Activated T-cell treated with anti-CD3 and anti-CD28 coated beads for 1 hour (primary cell): ENCODE measurements at places on chromosomes 13 and 19.

- DNase-seq, result no peak
Measured at GRCh38 chr19:8079988-8080387, 27.4 kb downstream of the CCL25 start.

DNA sequence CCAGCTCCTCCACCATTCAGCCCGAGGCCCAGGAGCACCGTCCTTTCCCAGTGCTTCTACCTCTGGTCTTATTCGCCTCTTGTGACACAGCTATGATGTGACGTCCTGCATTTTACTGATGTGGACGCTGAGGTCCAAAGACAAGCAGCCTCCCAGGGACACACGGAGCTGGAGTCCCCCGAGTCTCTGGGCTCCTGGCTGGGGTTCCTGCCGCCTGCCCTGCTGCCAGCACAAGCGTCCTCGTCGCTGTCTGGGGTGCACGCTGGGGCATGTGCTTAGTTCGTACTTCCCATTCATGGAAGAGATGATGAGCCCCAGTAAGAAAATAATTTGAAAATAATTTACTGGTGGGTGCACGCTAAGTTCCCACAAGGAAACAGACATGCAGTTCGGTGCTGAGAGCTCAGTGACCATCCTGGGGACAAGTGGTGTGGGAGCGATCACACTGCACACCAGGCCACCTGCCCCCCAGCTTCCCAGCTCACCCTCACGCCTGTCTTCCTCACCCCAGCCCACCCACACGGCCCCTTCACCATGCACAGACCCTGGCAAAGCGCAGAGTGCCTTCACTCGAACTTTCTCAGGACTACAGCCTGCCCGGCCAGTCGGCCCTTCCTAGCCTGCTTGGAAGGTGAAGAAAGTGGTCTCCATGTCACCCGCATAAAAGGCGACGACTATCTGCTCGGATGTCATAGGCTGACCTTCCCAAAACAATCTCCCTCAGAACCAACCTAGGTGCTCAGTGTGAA, 14.2 kb upstream of the CFAP97D2 start:
- DNase-seq, result no peak

DNA sequence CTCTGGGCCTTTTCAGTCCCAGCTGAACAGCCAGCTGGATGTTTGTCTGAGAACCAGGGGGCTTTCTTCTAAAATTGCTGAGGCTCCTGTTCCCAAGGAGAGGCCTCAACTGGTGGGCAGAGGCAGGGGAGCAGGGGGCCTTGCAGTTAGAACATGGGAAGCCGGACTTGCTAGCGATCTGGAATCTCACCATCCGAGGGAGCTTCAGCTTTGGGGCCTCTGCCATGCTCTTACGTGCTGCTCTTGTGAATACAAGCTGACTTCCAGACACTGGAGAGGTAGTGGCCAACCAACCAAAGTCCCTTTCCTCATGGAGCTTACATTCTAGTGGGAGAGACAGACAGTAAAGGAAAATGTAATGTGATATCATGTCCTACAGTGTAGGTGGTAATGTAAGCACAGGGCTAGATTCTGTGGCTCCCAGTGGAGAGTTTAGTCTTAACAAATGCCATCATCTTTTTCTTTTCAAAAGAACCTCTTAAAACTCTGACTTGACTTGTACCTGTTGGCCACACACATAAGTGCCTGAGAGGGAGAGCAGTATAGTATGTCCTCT, 22.2 kb downstream of the SHISA2 start:
- DNase-seq, result no peak

DNA sequence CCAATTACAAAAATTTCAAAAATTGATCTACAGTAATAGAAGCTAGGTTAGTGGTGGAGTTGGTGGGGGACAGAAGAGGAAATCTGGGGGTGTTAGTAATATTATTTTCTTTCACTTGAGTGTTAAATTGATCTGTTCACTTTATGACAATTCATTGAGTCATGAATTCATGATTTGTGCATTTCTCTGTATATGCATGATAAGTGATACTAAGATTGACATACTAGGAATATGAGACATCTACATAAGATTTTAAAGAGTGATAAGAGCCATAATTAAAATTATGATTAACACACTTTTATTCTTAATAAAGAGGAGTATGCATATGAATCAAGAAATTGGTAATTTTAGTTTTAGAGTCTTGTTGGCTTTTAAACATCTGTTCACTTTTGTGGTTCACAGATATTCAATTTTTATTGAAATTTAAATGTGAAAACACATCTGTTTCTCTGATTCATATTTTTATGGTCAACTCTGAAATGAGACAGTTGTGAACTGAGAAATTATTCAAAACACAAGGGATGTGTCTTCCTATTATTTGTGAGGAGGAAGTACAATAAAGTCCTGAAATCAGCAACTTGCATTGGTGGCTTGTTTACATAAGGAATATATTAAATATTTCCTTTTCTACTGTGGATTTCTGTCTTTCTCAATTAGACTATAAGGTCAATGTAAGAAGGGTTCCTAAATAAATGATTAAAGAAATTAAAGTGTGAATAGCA, 196.5 kb downstream of the ITGBL1 start:
- DNase-seq, result no peak

- no peak for DNase-seq
Measured at GRCh38 chr19:4053423-4054324, 13.0 kb downstream of the ZBTB7A start.

DNA sequence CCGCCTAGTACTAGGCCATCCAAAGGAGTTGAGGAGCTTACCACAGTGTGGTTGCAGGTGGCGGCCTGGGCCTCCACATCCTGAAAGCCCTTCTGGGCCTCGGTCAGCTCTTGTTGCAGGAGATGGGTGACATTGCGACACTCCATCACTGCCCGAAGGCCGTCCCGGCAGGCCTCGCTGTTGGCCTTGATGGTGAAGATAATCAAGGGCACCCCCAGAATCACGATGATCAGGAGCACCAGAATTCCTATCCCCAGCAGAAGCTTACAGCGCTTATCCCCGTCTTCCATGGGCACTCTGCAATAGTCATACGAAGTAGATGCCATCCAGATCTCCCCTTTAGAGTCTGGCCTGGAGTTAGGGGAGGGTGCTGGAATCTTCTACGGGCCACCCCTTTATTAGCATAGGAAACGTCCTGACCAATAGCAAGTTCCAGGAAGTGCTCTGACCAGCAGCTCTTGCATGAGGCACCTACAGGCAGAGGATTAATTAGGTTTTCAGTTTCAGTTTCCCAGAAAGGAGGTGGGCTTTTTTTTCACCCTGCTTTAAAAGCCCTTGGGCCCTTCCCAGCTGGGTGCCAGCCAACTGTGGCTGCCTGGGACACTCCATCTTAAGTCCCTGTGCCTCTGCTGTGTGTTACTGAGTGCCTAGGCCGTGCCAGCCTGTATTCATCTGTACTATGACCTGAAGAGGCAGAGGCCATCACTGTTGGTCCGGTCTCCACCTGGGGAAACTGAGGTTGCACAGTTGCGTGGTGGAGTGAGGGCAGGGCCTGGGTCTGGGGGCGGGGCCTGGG, at the start of gene BST2:
Gene BST2, minus strand, starts transcription at position 381 of the 796 bp plus-strand sequence. Its CDS starts 55 bp downstream, at position 326.
- peak; percentile 27 for DNase-seq

GRCh38 chr19:43641333-43641732, 1.7 kb upstream of the CADM4 start:
- DNase-seq, result no peak

GRCh38 chr19:33809960-33810359, 13.3 kb downstream of the KCTD15 start:
- no peak for DNase-seq

DNA sequence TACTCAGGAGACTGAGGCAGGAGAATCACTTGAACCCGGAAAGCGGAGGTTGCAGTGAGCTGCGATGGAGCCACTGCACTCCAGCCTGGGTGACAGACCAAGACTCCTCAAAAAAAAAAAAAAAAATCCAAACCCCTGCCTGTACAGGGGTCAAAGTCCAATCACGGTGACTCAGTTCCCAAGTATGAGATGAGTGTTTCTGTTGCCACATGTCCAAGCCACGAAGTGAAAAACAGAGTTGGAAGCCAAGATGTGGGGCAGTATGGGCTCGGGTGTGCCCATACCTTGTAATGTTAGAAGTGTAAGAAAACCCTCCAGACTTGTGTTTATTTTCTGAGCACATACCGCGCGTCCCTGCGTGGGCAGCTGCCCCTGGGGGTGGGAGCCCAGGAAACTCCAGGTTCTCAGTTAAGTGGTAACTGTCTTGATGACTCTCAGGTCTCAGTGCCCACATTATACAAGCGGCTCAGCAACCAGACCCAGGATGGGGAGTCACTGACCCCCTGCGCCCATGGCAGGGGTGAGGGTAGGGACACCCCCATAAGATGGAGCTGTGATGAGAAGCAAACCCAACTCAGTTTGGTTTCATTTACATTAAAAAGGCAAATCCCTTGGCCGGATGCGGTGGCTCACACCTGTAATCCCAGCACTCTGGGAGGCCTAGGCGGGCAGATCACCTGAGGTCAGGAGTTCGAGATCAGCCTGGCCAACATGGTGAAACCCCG, 1.2 kb upstream of the GPX4 start:
- no peak for DNase-seq

DNA sequence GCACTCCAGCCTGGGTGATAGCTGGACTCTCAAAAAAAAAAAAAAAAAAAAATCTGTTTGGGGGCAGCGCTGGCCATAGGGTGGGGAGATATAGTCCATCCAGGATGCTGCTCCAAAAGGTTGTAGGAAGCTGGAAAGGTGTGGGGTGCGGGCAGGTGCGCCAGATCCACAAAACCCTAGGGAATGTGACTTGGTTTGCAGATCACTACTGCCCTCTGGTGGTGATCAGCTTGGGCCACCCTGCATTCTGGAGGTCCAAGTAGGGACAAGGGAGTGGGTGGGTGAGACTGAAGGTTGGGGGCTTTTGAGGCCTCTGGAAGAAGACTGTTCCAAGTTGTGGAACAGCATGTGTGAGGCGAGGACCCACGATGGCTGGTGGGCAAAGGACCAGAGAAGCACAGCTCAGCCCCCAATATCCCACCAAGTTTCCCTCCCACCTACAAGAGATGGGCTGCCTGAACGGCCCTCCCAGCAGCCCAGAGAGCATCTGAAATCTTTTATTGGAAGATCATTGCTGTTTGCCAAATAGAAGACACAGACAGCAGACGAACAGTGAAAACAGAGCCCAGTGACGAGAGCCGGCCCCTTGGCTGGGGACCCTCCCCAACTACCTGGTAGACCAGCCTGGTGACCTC, 10.4 kb upstream of the TYK2 start:
- DNase-seq, result peak; percentile 53

GRCh38 chr13:111203736-111204389, 88.8 kb downstream of the ARHGEF7 start:
- no peak for DNase-seq

- DNase-seq, result no peak
Measured at GRCh38 chr19:33796164-33796875, at the start of gene KCTD15. Gene KCTD15, plus strand, starts transcription at chr19:33796870. Its CDS starts 3,585 bp downstream, at chr19:33800455.

DNA sequence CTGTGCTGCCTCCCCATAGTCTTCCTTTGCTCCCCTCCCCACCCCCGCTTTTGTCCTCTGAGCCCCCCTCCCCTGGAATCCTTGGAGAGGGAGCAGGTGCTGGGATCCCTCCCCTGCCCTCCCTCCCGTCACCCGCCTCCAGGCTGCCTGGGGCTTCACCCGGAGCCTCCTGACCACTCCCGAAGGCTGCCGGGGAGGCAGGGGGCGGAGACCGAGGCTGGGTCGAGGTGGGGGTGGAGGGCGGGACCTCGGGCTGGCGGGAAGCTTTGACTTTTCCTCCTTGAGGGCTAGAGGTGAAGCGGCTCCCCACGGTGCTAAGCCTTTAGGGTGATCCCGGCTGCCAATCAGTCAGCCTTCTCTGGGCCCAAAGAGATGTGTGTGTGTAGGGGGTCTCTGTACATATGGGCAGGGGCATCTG, 1.5 kb downstream of the KMT5C start:
- no peak for DNase-seq

DNA sequence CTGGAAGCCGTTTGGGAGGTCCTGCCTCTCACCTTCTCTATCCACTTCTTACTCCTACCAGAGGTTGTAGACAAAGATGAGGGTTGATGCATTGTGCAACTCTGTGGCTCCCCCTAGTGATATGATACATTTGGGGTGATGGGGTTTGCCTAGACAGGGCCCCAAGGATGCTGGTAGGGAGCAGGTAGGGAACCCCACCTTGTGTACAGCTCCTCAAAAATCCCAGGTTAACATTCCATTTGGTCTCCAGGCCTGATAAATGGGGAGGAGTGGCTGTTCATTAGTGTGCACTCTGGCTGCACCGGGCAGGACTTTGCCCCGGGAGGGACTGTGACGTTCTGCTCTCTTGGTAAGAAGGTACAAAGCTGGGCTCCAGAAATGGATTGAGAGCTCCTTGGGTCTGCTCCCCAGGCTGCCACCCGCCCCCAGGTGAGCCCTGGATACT, 19.2 kb downstream of the SIGLEC8 start:
- no peak for DNase-seq

GRCh38 chr13:97468331-97468730, 34.4 kb downstream of the RAP2A start:
- DNase-seq, result no peak

DNA sequence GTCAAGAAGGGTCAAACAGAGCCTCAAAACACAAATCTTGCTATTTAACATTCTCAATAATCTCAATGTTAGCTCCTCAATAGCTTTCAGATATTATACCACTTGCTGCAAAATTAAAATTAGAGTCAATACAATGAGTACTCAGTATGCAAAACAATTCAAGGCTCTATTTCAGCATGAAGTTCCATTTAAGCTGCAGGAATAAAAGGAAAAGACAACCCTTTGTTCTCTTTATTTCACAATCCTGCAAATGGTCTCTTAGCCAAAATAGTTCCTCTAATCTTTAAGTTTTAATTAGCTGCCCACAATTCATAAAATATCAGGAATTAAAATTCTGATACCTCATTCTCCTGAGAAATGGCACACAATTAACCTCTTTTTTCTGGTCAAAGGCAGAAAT, 40.5 kb upstream of the DCT start:
- no peak for DNase-seq

GRCh38 chr13:80558074-80558473, 217.1 kb upstream of the SPRY2 start:
- DNase-seq, result no peak

DNA sequence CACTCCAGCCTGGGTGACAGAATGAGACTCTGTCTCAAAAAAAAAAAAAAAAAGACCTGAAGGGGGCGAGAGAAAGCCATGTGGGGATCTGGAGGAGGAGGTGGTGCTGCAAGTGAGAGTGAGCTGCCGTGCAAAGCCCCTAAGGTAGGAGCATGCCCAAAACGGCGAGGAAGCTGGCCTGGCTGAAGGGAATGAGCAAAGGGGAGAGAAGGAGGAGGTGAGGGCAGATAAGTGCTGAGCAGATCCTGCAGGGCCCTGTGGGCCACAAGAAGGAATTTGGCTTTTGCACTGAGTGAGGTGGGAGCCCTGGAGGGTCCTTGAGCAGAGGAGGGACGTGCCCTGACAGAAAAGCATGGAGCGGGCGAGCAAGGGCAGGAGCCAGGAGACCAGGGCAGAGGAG, 19.4 kb upstream of the ADGRE5 start:
- no peak for DNase-seq

DNA sequence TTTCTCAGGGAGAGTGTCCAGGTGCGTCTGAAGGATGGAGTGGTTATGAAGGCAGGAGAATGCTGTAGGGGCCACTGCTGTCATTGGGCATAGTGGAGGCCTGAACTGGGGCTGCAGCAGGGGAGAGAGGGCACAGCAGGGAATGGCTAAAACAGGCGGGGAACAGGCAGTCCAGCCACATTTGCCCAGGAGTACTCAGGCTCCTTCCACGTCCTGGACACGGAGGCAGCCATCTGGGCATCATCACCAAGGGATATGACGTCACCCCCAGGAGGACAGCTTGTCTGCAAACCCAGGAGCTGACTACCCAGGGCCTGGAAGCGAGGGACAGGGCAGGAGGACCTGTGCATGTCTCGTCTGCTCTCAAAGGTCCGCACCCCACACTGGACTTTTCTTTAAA, 22.2 kb downstream of the VSTM2B start:
- no peak for DNase-seq
